ENCODE measurements at places on chromosomes 13 and 19.
A peak's percentile ranks its signal among the peaks of the same experiment; 100 is the strongest.

- DNase-seq: no peak
Observed at GRCh38 chr13:23845105-23845725, 44.0 kb downstream of the MIPEP start.

GRCh38 chr13:104823709-104824108, 1711.8 kb downstream of the EFNB2 start:
- DNase-seq: no peak

- no peak for DNase-seq
Observed at GRCh38 chr19:6023085-6023682, 45.2 kb upstream of the RANBP3 start.

GRCh38 chr13:109665240-109665639, 121.1 kb downstream of the IRS2 start:
- no peak for DNase-seq

GRCh38 chr19:35295792-35296462, 4.0 kb downstream of the MAG start:
- DNase-seq: no peak

- DNase-seq: peak; percentile 68
Observed at GRCh38 chr19:18999016-18999758, 34.1 kb downstream of the SUGP2 start.

GRCh38 chr19:51131780-51132680, 7.3 kb downstream of the SIGLEC9 start:
- DNase-seq: no peak

DNA sequence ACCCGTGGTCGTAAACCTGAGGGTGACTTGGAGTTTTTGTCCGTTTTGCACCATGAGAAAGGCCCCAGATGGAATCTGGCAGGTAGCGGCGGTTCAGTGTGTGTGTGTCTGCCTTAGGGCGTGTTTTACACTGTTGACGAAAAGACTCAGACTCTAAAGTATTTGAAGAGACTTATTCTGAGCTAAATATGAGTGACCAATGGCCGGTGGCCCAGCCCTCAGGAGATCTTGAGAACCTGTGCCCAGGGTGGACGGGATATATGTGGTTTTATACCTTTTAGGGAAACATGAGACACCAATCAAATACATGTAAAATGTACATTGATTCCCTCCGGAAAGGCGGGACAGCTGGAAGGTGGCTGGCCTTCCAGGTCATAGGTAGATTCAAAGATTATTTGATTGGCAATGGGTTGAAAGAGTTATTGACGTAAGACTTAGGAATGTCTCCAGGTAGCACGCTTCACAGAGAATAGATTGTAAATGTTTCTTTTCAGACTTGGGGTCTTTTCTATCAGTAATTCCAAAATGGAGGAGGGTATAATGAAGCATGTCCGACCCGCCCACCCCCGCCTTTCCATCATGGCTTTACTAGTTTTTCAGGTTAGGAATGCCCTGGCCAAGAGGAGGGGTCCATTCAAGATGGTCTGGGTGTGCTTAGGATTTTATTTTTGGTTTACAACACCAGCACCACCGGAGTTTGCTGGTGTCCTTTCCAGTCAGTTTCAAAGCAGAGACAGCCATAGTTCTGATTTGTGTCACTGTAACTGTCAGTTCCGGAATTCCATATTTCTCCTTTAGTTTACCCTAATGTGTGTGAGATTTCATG, 1.0 kb upstream of the ZNF529 start:
- peak; percentile 54 for DNase-seq

DNA sequence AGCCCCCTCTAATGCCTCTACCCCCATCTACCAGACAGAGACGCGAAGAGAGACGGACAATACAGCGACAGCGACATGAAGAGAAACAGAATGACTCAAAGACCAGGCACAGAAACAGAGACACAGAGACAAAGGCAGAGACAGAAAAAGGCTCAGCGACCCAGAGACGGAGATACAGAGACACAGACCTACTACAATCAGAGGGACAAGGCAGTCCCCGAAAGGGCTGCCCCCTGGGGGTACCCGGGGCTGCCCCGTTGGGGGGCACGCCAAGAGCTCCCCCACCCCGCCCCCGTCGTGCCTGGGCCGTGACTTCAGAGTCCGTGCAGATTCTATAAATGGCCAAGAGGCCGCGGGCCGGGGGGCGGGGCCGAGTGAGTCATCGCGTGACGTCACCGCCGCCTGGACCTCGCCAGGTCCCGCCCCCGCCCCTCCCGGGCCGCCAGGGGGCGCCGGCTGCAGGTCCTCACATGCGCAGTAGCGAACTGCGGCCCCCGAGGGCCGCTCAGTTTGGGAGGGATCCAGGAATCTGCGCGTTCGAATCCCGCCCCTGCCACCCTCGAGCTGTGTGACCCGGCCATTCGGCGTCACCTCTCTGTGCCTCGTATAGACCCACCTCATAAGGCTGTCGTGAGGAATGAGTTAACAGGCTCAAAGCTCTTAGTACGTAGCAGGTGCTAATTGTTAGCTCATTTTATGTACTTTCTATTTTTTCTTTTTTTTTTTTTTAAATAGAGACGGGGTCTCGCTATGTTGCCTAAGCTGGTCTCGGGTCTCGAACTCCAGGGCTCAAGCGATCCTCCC, 2.7 kb upstream of the CNN1 start:
- peak; percentile 95 for DNase-seq
